CD8-positive, alpha-beta memory T cell (primary cell): ENCODE measurements at places on chromosomes 3 and 15.

DNA sequence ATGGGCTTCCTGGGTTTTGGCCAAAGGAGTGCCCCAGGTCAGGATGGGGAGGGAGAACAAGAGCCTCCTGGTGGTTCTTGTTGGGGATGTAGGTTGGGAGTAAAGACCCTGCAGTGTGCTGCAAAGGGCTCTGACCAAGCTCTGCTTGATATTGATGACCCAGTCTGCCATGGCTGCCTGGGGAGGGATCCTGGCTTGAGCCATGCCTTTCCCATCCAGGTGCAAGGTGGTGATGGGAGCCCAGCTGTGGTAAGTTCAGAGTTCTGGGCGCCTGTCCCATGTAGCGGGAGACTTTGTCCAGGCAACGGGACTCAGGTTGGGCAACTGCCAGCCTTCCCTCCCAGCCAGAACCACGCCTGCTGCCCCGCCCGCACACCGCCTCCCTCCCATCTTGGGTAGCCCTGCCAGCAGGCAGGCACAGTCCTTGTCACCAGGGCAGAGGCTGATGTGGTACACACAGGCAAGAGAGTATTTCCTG lies 2.6 kb downstream of the GNAI2 start:
- no peak for DNase-seq

- DNase-seq: no peak
Observed at GRCh38 chr15:79932447-79932846, 35.6 kb upstream of the MTHFS start.

DNA sequence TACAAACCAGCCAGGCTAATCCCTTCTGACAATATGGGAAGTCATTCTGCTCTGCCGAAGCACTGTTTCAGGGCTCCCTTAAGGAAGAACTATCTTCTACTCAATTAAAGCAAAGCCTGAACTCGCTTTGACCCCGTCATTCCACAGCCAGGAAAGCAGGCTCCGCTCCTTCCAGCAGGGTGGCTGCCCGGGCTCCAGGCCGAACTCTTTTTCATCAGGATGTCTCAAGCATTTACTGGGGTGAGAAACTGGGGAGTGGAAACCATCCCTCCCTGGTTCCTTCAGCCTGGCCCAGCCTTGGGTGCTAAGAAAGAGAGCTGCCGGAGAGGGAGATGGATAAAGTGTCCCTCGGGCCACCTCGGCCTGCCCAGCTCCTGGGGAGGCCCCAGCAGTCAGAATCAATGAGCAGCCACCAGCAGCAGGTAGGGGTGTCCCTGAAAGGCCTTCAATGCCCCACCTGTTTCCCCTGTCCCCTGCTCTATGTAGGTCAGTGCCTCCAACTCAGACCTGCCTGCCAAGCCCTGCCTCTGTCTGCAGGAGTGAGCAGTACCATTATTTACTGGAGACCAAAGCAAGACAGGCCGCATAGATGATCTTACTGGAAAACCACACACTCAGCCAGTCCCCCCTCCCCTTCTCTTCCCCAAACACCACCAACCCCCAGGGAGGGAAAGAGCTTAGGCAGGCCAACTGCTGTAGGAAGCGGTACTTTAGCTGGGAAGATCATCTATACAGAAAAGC lies 225.6 kb upstream of the TLE3 start:
- no peak for DNase-seq

DNA sequence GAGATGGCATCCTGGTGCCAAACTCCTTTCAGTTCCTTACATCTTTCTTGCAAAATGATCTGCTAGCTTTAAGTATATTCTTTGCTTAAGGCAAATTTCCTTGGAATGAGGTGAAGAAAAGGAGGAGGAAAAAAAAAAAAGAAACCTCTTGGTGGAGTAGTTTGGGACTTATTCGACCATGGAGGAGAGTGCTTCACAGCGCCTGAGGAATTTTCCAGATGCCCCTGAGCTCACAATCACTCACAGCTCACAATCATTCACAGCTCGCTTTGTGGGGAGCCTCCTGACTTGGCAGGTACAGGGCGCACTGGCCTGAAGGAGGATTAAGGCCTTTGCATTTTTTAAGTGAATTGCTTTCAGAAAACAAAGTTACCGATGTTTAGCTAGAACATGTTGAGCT lies 53.9 kb downstream of the BOC start:
- DNase-seq: no peak

- no peak for DNase-seq
Observed at GRCh38 chr3:179272385-179272784, 21.5 kb upstream of the KCNMB3 start.

DNA sequence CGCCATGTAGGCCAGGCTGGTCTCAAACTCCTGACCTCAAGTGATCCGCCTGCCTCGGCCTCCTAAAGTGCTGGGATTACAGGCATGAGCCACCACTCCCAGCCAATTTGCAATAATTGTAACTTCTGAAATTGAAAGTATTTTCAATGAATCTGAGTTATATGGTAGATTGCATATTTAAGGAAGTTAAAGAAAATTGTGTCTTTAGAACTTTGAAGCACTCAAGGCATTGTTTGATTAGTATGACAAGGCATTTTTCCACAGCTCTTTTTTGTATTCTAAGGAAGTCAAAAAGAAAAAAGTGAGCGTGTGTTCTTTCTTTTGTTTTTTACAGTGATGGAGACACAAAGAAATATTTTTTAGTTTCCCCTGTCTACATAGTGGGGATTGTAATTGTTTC lies 15.7 kb upstream of the RPLP1 start:
- no peak for DNase-seq

GRCh38 chr3:135076341-135076740 lies 281.3 kb downstream of the EPHB1 start:
- DNase-seq: no peak

- no peak for DNase-seq
Observed at GRCh38 chr3:42830437-42831320, 21.4 kb downstream of the ACKR2 start.

- DNase-seq: no peak
Observed at GRCh38 chr3:139601191-139601961, 61.8 kb upstream of the RBP1 start.

DNA sequence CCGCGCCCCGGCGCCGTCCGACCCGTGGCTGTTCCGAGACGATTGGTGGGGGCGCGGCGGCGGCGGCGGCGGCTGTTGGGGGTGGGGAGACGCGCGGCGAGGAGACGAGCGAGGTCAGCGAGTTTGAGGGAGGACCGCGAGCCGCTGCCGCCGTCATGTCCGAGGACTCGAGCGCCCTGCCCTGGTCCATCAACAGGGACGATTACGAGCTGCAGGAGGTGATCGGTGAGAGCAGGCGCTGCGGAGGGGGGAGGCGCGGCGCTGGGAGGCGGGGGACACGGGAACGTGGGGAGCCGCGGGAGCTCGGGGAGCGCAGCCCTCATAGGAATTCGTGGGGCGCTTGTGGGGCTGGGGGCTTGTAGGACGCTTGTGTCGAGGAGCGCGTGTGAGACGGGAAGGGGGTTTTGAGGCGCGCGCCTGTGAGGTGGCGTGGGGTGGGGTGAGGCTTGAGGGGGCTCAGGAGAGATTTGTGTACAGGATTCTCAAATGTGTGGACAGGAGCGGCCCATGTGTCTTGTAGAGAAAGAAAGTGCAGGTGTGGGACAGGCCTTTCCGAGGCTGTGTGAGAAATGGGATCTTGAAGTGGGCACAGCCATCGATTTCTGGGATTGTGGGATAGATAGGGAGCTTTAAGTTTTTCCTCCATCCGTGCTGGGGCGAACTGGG lies 518 bp downstream of the OXSR1 start:
- DNase-seq: no peak

GRCh38 chr3:11815111-11815510 lies 31.6 kb downstream of the TAMM41 start:
- DNase-seq: no peak

DNA sequence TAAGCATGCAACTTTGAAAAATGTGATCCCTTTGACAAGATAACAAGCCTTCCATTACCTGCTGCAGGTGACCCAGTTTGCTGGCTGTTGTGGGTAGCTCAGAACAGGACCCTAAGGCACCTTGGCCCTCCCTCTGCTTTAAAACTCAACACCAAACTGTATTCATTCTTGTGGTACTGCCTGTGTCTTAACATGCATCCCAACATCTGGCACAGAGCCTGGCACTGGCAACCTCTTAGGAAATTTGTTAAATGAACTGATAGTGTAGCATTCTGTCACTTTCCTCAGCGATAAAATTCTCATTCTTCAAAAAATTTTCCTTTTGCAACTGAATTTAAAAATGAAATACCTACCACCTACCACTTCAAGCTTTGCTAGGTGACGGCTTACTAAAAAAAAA lies 287.3 kb upstream of the ADAMTS9 start:
- DNase-seq: no peak

DNA sequence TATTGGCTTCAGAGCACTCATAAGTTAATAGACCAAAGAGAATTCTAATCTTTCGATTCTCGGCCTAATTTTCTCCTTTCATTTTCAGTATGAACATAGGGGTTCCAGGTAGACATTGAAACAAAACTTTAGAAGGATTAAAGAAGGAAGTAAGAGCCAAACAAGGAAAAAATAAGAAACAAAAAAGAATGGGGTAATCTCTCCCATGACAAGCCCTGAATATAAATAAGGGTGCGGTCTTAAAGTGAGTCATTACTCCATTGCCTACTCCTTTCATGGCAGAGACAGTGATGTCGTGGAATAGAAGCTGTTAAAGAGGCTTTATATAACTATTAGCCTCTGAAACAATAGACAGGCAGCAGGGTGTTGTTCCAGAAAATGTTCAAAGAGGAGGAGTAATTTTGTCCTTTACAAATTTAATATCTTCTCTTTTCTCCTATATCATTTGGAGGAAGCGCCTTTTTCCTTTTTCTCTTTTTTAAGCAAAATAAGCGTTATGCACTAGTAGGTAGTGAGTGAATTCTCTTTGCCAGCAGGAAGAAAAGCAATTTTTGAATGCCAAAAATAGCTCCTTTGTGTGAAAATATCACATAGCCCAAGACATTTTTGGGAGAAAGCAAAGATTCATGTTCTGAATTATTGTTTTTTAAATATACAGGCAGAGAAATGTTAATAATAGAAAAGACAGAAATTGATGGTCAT lies 607.9 kb upstream of the KCNMB2 start:
- no peak for DNase-seq

DNA sequence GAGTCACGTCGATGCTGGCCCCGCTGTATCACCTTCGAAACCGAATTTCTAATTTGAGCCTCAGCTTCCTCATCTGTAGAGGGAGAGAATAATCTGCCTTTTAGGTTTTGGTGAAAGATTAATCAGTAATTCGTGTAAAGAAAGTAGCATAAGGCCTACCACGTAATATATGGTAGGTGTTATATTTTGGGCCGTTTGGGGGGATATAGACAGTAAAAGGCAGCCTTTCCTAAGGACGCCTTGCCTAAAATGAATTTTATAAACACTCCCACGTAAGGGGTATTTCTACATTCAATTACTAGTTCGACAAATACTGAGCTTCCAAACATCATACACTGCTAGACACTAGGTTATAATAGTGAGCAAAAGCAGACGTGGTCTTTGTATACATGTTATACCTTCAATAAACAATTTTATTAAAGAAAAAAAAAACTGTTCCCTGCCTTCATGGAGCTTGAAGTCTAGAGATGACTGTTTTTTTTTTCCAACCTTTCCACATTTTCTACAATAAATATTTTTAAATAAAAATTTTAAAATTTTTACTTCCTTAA lies 737 bp downstream of the JAGN1 start:
- DNase-seq: no peak

DNA sequence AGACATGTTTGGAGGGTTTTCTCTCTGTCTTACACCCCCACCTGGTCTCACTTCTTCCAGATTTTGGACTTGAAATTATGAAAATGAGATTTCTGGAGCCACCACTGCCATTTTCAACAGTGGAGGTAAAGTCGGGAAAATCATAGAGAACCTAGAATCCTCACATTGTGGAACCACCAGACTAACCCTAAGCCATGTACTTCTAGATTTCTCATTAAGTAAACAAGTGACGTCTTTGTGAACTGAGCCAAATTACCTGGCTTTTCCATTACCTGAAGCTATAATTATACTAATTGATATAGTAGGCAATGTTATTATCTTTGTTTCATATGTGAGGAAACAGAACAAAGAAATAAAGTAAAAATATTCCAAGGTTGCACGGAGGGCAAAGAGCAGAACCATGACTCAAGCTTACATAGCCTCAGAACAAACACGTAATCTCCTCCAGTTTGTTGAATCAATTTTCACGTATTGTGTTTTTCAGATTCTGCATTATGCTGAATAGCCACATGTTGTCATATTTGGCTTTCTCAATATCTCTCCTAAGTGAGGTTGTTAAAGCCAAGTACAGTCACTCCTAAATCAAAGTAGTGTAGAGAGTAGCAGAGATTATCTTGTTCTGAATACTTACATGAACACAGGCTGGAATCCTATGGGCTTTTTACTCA lies 101.3 kb upstream of the CMC1 start:
- no peak for DNase-seq

- no peak for DNase-seq
Observed at GRCh38 chr3:73204841-73205240, 143.4 kb downstream of the EBLN2 start.

- DNase-seq: no peak
Observed at GRCh38 chr15:79804838-79805237, 92.0 kb downstream of the MTHFS start.

GRCh38 chr15:79329171-79329611 lies 18.3 kb downstream of the TMED3 start:
- DNase-seq: no peak

DNA sequence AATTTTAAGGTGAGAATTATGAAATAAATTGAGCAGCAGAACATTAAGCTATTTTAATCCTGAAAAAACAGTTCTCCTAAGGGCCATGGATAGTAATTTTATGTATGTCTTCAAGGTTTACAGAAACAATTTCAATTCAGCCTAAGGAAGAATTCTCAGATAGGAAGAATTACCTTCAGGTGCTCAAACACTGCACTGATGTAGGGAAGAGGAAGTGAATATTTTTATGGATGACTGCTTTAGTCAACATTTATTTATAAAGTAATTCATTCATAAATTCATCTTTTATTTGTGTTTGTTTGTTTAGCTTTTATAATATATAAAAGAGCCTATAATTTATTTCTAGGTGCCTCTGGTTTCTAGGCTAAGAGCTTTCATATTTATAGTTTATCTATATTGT lies 620.7 kb downstream of the NAALADL2 start:
- DNase-seq: no peak

- no peak for DNase-seq
Observed at GRCh38 chr3:17833786-17834559, 91.5 kb upstream of the TBC1D5 start.

DNA sequence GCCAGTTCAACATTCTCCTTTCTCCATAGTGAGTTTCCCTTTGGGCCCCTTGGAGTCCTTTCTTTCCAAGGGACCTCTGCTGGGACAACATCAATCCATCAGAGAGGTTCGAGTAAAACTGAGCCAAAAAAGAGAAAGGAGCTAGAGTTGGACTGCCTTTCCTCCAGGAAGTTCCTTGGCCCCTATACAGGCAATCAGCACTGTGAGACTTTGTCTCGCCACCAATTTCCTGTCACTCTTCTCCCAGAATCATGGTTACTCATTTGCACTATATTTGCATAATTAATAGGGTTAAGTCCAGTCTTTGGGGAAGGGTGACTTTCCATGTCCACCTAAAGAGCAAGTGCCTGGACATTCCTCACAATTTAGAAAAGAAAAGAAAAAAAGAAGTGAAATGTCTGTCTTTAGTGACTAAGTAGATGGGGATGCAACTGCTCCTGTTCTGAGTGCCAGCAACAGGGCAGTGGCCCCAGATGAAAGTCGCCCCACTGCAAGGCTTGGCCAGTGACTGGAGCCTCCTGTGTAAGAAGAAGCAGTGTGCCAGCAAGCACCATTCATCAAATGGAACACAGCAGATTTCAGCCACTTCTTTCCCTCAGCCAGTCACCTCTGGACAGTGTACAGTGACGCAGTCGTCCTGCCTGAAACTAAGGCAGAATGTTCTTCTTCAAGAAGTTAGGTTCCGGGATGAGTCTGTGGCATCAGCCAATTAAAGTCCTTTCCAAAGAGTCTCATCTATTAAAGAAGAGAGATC lies 91.6 kb downstream of the FSIP1 start:
- DNase-seq: no peak
